ENCODE measurements at places on chromosomes 6 and 20.

- no peak for DNase-seq
Observed at GRCh38 chr20:38190936-38191371, 25.9 kb upstream of the TGM2 start.

- DNase-seq, result no peak
Observed at GRCh38 chr6:111032484-111033140, 50.8 kb downstream of the RPF2 start.

- DNase-seq, result no peak
Observed at GRCh38 chr20:23234311-23235078, 116.1 kb upstream of the NXT1 start.

DNA sequence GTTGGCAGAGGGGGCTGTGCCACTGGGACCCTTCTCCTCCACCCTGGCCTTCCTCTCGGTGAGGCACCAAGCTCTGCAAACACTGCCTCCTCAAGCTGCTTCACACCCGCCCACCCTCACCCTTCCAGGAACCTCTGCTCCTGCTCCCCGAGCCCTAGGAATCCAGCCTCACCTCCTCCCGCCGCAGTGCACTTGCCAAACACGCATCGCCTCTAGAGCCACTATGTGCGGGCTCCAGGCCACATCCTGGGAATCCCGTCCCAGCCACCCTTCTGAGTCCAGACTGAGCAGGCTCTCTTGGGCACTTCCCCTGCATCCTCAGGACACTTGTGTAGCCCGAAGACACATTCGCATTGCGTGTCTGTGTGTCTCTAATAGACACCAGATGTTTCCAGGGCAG is 18.5 kb downstream of the PSMG4 start:
- DNase-seq, result no peak

- no peak for DNase-seq
Observed at GRCh38 chr6:56151609-56152224, 95.7 kb downstream of the COL21A1 start.

GRCh38 chr6:73513496-73513854 is 7.4 kb downstream of the EEF1A1 start:
- no peak for DNase-seq

GRCh38 chr6:147910281-147910680 is 401.8 kb downstream of the SAMD5 start:
- no peak for DNase-seq

DNA sequence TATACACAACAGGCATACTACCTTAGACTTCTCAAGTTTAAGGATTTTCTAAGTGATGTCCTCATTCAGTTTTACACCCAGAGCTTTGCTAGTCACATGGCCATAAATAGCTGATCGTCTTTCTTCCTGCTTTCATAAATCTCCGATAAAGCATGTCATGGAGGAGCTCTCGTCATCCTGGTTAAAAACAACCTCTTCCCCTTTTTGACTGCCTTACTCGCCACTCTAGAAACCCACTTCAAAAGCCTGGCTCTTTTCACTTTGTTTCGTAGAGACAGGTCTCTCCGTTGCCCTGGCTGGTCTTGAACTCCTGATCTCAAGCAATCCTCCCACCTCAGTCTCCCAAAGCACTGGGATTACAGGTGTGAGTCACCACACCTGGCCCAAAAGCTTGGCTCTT is 67.0 kb upstream of the SMIM29 start:
- no peak for DNase-seq

DNA sequence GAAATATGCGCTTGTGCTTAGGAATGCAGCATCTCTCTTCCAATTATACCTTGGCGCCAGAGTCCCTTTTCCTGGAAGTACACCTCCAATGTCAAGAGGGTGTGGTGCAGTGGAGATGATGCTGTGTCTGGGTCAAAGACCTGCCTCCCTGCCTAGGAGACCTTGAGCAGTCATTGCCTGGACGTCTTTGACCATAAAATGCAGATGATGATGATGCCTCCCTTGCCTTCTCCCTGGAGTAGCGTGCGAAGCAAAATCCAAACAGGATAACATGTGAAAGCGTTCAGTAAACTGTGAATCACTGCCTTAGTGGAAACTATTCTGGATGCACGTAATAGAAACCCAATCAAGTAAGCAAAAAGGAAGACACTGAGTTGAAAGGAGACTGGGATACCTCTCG is 97.4 kb upstream of the ARMC2 start:
- DNase-seq, result no peak

DNA sequence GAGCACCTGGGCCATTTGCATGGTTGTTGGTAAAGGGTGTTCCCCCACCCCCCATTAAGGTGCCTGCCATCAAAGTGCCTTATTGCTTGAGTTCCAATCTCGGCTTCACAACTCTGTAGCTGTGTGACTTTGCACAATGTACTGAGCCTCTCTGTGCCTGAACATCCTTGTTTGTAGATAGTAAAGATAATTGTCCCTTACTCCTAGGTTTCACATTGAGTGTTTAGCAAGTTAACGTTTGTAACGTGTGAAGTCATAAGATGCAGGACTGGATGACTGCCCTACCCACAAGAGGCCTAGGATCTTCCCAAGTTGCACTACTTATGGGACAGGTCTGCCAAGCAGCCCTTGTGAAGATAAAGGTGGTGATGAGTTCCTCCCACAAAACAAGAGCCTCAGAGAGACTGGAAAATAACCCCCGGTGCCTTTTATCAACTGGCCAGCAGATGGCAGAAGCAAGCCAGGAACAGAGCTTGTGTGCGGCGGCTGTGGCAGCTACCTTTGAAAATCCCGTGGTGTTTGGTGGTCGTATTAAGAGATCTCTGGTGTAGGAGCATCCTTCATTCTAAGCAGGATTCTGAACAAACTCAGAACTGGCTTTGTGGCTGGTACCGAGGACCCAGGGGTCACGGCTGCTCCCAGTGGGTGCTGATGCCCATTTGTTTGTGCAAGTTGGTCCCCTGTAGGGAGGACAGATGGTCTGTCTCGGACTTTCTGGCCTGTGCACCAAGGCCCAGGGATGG is 99.1 kb downstream of the CDH26 start:
- peak; percentile 42 for DNase-seq
